ENCODE measurements at places on chromosomes 2 and 18.
A peak's percentile ranks its signal among the peaks of the same experiment; 100 is the strongest.

DNA sequence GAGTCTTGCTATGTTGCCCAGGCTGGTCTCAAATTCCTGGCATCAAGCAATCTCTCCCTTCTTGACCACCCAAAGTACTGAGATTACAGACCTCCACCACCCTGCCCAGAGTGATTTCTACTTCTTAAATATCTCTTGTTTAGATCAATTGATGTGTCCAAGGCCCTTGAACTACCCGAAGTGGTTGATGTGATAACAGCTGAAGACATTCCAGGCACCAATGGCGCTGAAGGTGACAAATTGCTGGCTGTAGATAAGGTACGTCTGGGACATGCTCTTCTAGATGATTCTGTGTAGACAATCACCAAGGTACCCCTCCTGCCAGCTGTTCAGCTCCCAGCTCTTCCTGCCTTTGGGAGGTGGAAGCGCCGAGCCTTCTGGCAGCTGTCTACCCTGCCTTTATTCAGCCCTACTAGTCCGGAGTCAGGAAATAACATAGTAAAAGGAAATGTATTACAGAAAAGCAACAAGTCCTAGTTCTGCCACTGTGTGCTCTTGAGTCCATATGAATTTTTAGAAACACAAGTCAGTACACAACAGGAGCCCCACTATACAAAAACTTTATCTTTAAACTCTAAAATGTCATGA, 61.3 kb upstream of the BZW1 start:
- DNase-seq, result no peak

- no peak for DNase-seq
Measured at GRCh38 chr2:224892574-224893204, 149.6 kb downstream of the DOCK10 start.

- peak; percentile 68 for DNase-seq
Measured at GRCh38 chr2:167190053-167190452, 301.8 kb downstream of the XIRP2 start.

GRCh38 chr2:62114564-62114963, 81.4 kb upstream of the B3GNT2 start:
- DNase-seq, result no peak

DNA sequence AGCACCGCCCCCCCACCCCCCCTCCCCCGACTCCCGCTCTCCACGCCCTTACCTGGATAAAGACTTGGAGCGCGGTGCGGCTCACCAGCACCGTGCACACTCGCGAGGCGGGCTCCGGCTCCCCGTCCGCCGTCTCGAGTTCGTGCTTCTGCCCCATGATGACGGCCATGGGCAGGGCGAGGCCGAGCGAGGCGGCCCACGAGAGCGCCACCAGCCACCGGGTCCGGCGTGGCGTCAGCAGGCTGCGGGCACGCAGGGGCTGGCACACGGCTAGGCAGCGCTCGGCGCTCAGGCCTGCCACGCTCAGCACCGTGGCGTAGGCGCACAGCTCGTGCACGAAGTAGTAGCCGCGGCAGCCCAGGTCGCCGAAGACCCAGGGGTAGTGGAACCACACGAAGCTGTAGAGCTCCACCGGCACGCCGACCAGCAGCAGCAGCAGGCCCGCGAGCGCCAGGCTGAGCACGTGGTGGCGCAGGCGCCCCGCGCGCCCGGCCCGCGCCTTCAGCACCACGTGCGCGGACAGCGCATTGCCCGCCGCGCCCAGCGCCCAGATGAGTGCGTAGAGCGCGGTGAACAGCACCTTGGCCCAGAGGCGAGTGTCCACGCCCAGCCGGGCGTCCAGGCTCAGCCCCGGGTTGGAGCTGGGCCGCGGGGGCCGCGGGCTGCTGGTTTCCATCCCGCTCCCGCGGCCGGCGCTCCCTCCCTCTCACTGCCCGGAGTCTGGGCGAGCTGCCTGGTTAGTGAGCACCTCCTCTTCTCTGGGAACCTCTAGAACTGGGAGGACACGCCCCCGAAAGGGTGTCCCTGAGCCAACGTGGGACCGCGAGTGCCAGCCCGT, at the start of gene NTSR2:
TSS of gene NTSR2 (minus strand) at position 742 of the 838 bp plus-strand sequence. CDS start at position 676, 66 bp downstream.
- peak; percentile 13 for DNase-seq

- DNase-seq, result no peak
Measured at GRCh38 chr18:9992300-9992972, 78.6 kb downstream of the VAPA start.

- no peak for DNase-seq
Measured at GRCh38 chr2:169050476-169051240, 18.7 kb upstream of the DHRS9 start.

Measured in astrocyte of the cerebellum (primary cell).